ENCODE measurements at places on chromosomes 5 and 9. TPM values are rescaled to one million over a fixed set of nuclear protein-coding genes. Genes with fewer than 3 reads are reported as not detected.

RALGPS1 gene
- 1.6 TPM for total RNA-seq

PRRX2 gene
- under 0.01 TPM for total RNA-seq

LRRC70 gene
- total RNA-seq, result 1.3 TPM

ODF2 gene
- total RNA-seq, result 33.5 TPM

DBN1 gene
- total RNA-seq, result 201 TPM

Measured in fibroblast of villous mesenchyme (primary cell).